ENCODE measurements at places on chromosomes 7 and 10.

DNA sequence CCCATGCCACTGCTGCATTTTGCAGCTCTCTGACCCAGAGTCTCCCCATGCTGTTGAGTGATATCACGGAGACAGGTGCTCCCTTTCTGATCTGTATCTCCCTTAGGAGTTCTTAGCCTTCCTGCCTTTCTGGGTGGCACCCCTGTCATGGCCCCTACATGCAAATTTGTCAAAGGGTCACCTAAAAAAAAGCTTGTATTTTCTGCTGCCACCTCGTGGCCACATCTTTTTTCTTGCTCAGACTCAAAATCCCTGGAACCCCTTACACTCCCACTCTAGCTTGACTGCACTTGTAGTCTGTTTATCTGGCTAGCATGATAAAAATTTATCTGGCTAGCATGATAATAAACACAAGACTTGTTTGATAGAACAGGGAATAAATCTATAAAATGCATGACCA is 809.1 kb downstream of the SORCS1 start:
- DNase-seq, result no peak

DNA sequence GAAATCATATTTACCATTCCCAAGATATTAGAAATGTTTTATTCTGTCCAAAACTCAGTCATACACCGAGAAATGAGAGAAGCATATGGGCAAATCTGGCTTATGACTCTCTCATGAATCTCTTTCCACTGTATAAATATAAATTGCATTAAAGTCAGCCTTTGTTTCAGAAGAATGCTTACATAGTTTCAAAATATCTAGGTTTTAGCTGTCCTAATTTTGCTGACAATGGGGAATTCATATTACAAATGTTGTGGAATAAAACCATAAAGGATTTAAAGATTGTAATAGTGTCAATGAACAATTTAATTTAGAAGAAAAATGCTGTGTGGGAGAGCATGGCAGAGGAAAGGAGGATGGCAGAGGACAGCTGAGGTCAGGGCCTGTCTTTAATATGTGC is 185.0 kb upstream of the THSD7A start:
- DNase-seq, result no peak

DNA sequence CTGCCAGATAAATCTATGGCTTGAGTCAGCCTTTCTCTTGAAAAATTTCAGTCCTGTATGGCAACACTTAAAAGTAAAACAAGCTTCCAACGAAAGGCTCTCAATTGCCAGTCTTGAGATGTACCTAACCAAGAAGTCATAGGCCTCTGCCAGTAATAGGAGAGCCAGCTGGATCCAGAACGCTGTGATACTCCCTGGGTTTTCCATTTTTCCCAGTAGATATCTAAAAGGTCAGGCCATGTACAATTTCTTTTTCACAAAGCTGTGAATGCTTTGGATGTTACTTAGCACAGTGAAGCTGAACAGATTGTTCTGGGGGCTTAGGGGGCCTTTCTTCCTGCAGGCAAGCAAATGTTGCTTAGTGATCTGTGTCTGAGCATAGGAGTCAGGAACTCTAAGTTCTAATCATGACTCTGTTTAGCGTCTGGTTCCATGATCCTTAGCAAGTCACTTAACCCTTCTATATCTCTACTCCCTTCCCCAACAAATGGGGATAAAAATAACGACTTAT is 86.5 kb downstream of the ARMH3 start:
- no peak for DNase-seq

GRCh38 chr10:112774798-112775197 is 175.2 kb upstream of the TCF7L2 start:
- no peak for DNase-seq

DNA sequence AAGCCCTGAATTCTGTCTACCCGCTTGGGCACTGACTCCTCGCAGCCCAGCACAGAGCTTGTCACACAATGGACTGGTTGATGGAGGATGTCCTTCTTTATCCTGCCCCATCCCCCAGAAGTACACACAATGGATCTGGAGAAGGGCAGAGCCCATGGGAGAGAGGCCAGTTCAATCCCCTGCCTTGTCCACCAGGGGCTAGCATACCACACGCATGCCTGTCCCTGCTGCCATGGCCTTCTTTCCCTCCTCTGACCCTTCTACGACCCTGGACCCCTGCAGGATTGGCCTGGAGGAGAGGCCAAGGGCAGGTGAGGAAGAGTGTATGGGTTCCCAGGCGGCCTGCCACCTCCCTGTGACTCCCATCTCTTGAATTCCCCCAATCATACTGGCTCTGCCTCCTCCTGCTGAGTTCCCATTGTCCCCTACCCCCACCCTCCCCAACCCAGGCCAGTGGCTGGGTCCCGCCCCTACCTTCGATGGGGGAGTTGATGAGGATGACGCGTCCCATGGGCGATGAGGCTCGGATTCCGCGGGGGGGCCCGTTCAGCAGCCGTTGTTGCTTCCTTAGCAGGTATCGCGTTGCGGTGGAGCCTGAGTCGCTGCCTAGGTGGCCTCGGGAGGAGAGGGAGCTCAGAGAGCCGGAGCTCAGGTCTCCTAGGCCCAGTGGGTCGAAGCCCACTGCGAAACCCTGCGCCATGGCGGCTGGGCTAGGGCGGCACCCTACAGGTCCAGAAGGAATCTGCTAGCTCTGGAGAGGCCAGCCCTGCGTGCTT is 1.2 kb downstream of the PDZD7 start:
- no peak for DNase-seq

- DNase-seq, result no peak
Observed at GRCh38 chr7:108136191-108136688, 6.1 kb upstream of the LAMB4 start.

DNA sequence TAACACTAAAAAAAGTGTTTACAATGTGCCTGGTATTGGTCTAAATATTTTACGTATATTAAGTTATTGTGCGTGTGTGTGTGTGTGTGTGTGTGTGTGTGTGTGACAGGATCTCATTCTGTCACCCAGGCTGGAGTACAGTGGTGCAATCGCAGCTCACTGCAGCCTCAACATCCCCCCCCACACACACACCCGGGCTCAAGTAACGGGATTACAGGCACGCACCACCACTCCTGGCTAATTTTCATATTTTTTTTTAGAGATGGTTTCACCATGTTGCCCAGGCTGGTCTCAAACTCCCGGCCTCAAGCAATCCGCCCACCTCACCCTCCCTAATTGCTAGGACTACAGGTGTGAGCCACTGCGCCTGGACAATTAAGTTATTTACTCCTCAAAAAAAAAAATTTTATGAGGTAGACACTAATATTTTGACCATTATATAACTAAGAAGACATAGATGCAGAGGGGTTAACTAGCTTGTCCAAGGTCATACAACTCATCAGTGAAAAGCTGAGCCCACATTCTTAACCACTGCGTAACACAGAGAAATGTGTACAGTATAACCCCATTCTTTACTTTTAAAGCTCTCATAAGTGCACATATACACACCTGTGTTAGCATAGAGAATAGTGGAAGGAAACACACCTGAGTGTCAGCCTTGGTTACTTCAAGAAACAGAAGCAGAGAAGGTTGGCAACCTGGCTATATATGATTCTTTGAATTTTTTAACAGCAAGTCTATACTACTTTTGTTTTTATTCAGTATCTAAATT is 35.0 kb downstream of the DNAJC12 start:
- no peak for DNase-seq

GRCh38 chr7:96266580-96266979 is 55.3 kb downstream of the SLC25A13 start:
- DNase-seq, result no peak

DNA sequence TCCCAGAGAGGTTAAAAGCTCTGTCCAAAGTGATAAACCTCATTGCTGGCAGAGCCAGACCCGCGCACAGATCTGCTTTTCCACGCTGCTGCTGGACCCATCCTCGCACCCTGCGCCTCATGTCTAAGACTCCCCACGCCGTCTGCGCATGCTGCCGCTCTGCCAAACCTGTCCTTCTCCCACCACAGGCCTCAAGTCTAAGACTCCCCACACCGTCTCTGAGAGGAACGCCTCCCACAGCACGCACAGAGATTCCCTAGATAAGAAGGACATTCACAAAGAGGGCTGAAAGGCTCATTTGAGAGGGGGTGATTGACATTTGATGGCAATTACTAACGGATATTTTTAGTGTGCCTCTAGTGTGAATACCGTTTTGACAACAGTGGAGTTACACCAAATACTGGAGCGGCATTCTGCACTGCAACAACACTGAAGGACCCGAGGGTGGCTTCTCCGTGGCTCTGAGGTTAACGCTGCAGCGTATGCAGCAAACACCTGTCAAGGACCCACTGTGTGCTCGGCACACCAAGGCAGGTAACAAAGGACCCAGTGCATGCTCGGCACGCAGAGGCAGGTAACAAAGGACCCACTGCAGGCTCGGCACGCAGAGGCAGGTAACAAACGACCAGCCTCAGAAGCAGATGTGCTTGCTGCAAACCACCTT is 231.4 kb downstream of the DNAJB6 start:
- no peak for DNase-seq

All from stimulated activated CD4-positive, alpha-beta T cell treated with anti-CD3 and anti-CD28 coated beads, Interleukin-15, amount 100 ng/mL, for 1 hour (primary cell).